ENCODE measurements at places on chromosomes 1 and 21. TPM values are rescaled to one million over a fixed set of nuclear protein-coding genes. Genes with fewer than 3 reads are reported as not detected.
A peak's percentile ranks its signal among the peaks of the same experiment; 100 is the strongest.

- peak; percentile 52 for DNase-seq
Measured at GRCh38 chr1:23756676-23757075, 13.4 kb downstream of the ELOA start.

GRCh38 chr1:70264839-70265238 lies 43.7 kb downstream of the SRSF11 start:
- no peak for DNase-seq

GRCh38 chr1:240705579-240705978 lies 93.6 kb upstream of the GREM2 start:
- no peak for DNase-seq

GRCh38 chr1:16621300-16621658 lies 7.9 kb upstream of the NBPF1 start:
- no peak for DNase-seq

ADCY10 gene
- total RNA-seq: 1.2 TPM

SLC44A5 gene
- 0.70 TPM for total RNA-seq
